ENCODE measurements at places on chromosomes 6 and 20.

- DNase-seq: no peak
Measured at GRCh38 chr6:25002326-25003091, 66.7 kb upstream of the RIPOR2 start.

GRCh38 chr6:10861086-10861485, 20.8 kb downstream of the GCM2 start:
- DNase-seq: no peak

GRCh38 chr6:89602166-89602565, 36.4 kb downstream of the LYRM2 start:
- no peak for DNase-seq

DNA sequence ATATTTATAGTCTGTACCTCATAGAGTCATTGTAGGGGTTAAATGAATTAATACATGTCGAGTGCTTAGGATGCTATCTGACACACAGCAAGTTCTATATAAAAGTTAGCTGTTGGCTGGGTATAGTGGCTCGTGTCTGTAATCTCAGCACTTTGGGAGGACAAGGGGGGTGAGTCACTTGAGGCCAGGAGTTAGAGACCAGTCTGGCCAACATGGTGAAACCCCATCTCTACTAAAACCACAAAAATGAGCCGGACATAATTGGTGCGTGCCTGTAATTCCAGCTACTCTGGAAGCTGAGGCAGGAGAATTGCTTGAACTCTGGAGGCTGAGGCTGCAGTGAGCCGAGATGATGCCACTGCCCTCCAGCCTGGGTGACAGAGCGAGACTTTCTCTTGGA, 222.9 kb downstream of the UBE3D start:
- DNase-seq: no peak

DNA sequence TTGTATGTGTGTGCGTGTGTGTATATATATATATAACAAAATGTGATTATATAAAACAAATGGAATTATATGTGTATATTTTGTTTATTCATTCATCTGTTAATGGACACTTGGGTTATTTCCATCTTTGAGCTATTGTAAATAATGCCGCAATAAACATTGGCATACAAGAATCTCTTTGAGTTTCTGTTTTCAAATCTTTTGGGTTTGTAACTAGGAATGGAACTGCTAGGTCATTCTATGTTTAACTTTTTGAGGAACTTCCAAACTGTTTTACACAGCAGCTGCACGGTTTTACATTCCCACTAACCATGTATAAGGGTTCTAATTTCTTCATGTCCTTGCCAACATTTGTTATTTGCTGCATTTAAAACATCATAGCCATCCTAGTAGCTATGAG, 39.9 kb upstream of the TGM2 start:
- DNase-seq: no peak

- no peak for DNase-seq
Measured at GRCh38 chr20:17473659-17474058, 57.5 kb downstream of the BFSP1 start.

DNA sequence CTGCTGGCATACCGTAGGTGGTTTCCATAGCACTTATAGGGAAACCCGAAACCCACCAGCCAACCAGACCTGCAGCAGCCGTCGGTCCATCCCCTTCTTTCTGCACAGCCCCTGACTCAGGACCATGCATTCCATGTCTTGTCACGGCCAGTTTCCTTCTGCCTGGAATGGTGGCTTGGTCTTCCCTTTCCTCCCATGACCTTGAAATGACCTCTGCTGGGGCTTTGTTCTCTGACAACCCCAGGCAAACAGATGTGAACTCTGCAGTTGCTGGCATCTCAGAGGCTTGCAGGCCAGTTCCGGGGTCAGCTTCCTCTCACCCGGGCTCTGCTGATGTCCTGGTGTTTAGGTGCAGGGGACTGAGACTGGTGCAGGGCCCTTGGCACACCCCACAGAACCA, 250.8 kb downstream of the SMOC2 start:
- no peak for DNase-seq
